ENCODE measurements at places on chromosomes 2 and 18.
A peak's percentile ranks its signal among the peaks of the same experiment; 100 is the strongest.

- no peak for DNase-seq
Observed at GRCh38 chr2:69926849-69927515, 12.1 kb downstream of the MXD1 start.

- no peak for DNase-seq
Observed at GRCh38 chr2:69340101-69340775, 46.8 kb downstream of the GFPT1 start.

DNA sequence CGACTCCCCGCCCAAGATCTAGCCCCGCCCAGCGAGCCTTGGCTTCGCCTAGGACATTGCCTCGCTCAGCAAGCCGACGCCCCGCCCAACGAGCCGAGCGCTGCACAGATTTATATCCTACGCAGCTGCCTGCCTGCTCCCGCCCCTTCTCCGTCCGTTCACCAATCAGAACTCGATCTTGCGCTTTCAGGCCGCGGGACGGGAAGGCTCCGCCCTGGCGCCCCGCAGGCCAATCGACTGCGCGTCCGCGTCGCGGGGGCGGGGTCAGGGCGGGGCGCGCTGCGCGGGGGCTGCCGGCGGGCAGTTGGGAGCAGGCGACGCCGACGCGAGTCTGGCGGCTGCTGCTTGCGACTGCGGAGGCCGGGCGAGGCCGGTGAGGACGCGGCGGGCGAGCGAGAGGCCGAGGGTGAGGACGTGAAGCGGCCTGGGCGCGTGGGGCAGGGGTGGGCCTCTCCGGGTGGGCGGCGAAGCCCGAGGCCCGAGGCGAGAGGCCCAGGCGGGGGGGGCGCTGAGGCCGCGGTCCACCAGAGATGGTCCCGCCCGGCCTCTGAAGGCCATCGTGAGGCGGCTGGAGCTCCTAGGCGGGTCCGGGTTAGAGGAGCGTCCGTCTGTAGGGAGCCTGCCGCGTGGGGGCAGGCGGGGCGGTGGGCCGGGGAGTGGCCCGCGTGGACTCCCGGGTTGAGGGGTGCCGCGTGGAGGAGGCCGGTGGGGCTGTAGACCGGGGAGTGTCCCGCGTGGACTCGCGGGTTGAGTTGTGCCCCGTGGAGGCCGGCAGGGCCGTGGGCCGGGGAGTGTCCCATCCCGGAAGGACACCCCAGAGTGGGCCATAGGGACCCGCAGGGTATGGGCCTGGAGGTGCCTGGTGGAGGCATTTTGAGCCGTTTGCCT, at the start of gene FARP2:
TSS of gene FARP2 (plus strand) at position 303 of the 888 bp plus-strand sequence. CDS start 16,823 bp downstream, outside the sequence.
- DNase-seq = peak; percentile 100

DNA sequence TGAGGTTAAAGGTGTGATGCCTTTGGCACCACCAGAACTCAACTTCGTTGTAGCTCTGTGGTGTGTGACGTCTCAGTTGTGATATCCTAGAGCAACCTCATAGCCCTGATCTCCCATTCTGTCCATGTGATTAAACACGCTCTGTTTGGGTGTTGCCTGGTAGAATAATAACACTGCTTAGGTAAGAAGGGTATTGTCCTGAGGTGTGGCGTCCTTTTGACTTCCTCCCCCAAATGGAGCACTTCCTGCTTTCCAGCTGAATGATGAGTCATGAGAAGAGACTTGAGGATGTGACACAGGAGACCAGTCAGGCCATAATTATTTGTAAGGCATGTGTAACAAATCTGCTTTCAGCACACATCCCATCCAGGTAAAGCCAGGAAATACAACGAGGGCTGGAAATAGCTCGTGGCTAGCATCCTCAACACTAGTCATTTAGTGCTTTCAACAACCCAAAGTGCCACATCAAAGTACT, 100.7 kb downstream of the RAPGEF4 start:
- no peak for DNase-seq

- no peak for DNase-seq
Observed at GRCh38 chr2:13996527-13996926, 636.0 kb upstream of the LRATD1 start.

DNA sequence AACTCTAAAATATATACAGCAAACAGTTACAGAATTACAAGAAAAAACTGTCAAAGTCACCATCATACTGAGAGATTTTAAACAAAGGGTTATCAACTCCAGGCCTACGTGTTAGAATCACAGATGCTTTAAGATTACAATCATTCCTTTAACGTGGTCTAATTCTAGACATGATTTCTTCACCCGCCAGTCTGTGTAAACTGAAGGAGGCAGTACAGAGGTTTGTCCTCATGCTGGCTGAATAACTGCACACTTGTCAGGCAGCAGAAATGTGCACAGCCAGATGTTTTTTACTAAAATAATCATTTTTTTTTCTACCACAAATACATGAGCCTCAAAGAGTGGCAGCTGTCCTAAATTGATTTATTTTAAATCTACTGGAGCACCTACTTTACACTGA, 15.5 kb upstream of the NEURL3 start:
- no peak for DNase-seq

DNA sequence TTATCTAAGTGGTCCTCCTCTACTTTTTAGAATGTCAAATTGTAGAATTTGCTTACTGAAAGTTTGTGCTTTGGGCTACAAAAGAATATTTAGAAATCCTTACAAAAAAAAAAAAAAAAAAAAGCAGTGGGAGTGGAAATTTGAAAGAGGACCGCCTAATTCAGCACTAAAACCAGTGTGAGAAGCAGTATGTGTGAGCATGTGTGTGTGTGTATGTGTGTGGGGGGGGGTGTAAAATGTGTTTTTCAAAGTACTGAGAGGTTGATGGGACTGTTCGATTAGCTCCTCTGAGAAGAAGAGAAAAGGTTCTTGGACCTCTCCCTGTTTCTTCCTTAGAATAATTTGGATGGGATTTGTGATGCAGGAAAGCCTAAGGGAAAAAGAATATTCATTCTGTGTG, at the start of gene VIT:
TSS of gene VIT (plus strand) at position 175 of the 400 bp plus-strand sequence. CDS start 19,664 bp downstream, outside the sequence.
- DNase-seq = peak; percentile 61

Data from tibial nerve (tissue), 4 donors.